Activated naive CD4-positive, alpha-beta T cell treated with anti-CD3 and anti-CD28 coated beads for 36 hours (primary cell): ENCODE measurements at places on chromosomes 7 and 10.
A peak's percentile ranks its signal among the peaks of the same experiment; 100 is the strongest.

- no peak for DNase-seq
These were observed 73.6 kb downstream of the OTUD1 start for GRCh38 chr10:23512355-23513058.

DNA sequence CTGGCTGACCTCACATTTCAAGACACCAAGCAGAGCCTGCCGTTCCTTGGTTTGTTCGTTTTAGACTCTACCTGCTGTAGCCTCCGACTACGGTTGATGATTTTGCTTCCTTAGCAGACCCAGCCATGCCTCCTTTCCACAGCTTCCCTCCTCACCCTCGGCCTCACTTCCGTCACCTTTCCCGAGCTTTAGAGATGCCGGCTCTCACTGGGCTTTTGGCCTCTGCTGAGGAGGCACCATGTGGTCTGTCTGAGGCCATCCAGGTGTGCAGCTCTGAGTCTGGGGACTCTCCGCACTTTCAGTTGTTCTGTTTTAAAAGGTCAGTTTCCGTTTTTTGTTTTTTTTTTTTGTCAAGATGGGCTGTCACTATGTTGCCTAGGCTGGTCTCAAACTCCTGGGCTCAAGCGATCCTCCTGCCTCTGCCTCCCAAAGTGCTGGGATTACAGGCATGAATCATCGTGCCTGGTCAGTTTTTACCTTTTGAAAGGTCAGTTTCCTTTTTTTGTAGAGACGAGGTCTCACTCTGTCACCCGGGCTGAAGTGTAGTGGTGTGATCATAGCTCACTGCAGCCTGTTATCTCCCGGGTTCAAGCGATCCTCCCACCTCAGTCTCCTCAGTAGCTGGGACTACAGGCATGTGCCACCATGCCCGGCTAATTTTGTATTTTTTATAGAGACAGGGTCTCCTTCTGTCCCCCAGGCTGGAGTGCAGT is 11.7 kb downstream of the ORAI2 start:
- no peak for DNase-seq

DNA sequence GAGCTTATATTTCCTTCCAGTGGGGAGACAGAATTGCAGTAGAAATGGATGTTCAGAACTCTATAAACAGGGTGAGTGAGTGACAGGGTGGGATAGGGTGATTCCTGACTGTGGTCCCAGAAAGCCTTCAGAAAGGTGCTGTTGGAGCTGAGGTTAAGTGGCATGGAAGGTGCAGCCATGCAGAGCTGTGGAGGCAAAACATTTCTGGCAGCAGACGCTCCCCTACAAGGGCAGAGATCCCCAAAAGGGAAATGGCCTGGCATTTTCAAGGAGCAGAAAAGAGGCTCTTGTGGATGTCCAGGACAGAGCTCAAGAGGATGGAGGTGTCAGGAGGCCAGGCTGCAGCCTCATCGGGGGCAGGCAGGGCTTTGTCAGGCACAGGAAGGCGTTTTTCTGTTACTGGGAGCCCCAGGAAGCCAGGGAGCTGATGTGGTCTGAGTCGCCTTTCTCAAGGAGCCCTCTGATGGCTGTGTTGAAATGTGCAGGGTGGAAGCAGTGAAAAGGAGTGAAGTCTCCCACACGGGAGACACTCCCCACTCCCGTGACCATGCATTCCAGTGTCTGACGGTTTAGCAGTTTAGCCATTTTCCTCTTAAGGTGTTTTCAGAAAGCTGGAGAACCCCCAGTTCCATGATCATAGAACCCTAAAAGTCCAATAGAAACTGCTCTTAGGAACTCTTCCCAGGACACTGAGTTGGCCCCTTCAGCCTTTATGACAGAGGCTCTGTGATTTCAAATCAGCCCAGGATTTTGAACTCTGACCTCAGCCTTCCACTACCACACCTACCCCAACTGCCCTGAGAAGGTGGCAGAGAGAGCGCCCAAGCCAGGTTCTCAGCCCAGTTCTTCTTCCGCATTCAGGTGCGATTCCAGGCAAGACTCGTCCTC is 96.2 kb downstream of the C10orf105 start:
- DNase-seq, result peak; percentile 10

DNA sequence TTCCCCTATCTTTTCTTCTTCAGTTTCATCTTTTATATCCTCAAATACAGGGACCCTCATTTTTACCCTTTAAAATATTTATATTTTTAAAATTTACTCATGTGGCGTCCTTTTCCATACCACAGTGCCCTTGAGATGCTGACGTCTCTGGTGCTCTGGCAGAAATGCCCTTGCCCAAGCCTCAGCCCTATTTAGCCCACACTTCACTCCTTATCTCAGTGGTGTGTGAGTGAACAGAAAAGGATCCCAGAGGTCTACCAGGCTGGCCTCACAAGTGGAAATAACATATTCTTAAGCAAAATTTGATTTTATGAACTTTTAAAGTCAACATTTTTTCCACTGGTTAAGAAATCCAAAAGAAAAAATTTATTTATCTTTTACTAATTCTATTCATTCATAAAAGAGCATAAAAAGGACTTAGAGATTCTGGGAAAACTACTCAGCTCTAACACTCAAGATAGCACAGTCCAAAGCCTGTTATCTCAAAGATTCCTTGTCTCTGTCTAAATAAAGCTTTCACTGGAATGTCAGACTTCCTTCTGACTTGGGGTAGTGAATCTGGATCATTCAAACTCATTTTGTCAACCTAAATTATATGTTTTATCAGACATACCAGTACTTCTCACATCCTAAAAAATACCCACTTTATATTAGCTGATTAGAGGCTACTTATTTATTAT is at the start of gene NEBL:
Gene NEBL (minus strand): TSS at position 166 of the 680 bp plus-strand sequence. CDS start 106 bp downstream, at position 60.
- DNase-seq, result no peak

GRCh38 chr7:75072981-75073283 is 670 bp downstream of the RCC1L start:
- DNase-seq, result peak; percentile 31

GRCh38 chr10:76717141-76717540 is 920.5 kb downstream of the KCNMA1 start:
- DNase-seq, result no peak

DNA sequence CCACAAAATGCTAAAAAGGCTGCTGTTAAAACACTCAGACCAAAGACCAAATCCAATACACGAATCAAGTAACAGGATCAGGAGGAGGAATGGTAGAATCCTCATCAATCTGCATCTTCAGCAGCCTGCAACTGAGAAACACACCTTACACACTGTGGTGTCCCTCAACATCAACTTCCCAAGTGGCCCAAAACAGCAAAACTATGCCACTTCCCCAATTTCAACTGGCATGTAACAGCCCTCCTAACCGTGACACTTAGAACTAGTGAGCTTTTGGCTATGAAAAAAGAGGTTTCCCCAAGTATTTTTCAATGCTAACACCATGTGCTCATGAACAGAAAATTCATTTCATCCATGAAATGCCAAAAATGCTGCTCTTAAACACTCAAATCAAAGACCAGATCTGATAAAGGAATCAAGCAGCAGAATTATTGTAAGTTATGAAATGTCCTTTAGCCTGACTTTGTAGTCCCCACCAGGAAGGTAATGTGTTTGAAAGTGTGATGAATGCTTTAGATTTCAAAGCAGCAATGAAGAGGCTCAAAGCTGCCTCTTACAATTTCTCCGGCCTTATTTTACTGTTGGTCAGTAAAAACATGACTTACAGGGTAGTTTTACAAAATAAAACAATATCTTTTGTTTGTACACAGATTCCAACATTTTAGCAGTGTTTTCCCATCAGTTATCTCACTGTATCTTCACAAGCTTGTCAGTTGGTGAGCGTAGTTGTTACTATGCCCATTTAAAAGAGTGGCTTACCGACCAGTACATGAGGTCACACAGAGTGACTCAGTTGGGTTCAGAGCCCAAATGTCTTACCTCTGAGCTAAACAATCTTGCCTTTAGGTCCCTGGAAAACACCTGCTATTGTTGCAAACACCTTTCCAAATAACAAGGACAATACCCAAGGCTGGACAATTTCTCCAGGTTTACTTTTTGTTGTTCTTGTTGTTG is 65.7 kb upstream of the ASAH2 start:
- no peak for DNase-seq

DNA sequence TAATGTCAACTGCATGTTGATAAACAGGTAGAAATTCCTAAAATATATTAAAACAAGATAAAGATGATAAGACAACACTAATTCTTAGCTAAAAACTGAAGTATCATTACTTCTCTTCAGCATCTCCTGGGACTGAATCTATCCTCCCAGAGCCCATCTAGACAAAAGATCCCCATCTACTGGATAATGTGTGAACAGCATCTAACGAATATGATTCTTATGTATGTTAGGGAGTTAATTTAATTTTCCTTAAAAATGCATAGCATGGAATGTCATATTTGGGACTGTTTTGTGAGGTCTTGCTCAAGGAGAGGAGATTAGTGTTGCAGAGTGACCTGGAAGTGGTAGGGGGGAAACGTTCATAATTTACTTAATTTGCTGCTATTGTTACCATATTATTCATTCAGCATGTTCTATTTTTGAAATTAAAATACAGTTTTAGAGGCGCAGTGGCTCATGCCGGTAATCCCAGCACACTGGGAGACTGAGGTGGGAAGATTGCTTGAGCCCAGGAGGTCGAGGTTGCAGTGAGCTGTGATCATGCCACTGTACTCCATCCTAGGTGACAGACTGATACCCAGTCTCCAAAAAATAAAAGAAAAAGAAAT is 305.1 kb upstream of the CSTF2T start:
- no peak for DNase-seq

DNA sequence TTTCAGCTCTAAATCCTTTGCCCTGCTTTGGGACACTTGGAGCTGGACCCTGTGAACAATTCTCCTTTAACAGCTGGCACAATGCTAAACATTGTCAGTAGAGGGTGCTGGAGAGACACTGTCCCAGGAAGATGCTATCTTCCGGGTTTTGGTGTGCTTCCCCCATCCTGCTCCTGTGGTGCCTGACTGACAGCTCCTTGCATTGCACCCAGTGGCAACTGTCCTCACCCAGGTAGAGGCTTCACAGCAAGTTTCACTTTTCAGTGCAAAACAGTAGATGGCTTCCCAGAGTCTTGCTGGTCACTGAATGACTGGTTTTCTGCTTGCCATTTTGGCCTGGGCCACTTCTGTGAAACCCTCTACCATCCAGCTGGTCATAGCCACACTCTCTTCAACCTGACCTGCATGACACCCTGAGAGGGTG is 77.3 kb downstream of the CDC14C start:
- peak; percentile 28 for DNase-seq

DNA sequence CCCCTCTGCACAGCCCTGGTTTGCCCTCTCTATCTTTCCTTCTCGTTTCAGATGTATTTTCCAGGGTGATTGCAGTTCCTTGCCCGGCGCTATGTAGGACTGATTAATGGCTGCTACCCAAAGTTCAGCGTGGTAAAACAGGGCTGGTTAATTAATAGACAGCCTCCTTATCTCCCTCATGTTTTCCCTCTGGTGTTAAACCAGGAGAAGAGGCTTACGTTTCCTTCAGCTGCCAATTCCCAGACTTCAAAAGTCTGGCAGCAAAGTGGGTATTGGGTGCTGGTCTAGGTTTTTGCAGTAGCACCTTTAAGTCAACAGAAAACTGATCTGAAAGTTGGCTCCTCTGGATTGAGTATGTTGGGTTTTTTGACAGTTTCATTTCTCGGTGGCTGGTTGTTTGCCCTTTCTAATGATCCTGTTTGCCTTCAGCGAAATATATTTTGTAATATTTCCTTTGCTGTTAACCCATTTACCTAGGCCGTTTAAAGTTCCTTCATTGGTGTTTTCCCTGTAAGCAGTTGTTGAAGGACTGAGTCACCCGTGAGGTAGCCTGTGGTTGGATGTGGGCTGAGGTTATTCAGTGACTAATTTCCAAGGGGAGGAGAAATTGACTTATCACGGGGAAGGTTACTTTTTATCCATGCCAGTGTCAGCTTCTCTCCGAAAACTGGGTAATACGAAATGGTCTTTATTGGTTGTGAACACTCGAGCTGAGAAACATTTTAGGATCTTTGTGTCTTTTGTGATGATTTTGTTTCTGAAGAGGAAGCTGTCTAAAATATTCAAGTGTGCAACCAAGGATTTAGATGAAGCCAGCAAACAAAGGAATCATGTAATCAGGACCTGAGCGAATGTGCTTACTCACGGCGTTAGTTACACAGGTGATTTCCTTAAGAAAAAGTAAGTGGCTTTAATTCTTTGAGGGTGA is 257.2 kb downstream of the KIAA1217 start:
- DNase-seq, result peak; percentile 76

DNA sequence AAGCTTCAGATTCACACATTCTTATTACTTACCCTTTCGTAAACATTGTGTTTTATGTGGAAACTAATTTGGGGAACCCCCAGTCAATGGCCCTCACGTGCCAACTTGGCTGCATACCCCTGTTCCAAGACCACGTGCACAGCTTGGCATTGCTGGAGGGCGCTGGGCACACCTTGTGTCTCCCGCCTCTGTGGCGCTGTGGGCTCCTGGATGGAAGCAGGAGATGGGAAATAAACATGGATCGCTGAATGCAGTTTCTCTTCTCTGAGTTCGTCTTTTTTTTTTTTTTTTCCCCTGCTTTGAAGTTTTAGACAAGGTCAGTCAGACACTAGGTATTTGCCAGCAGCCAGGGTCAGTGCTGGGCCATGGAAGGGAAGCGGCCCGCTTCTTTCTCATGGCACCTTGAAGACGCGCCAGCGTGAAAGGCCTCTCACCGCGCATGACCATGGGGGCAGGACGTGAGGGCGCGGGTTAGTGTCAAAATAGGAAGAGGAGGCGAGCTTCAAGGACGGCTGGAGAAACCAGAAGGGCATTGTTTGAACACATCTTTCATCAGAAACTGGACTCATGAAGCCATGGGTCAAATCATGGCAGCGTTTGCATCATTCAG is 27.3 kb downstream of the BNIP3 start:
- DNase-seq, result no peak

DNA sequence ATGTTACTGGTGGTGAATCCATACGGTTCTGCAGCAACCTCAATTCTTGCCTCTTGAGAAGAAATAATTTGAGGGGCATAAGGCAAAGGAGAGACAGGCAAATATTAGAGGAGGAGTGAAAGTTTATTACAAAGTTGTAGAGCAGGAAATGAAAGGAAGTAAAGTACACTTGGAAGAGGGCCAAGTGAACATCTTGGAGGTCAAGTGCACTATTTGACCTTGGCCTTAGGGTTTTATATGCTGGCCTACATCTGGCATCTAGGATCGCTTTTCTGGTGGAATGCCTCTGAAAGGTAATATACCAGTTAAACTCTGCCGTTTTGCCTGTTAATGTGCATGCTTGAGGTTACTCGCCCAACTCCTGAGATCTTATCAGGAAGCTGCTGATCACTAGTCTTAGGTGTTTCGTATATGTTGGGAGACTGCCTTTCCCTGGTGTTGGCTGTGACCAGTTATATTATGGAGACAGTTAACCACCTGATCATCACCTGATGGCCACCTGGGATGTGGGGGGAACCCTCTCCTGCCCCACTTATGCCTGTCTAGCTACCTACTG is 66.1 kb upstream of the CYP2C18 start:
- DNase-seq, result no peak

- peak; percentile 68 for DNase-seq
These were observed 84.2 kb upstream of the MKI67 start for GRCh38 chr10:128210215-128211063.

DNA sequence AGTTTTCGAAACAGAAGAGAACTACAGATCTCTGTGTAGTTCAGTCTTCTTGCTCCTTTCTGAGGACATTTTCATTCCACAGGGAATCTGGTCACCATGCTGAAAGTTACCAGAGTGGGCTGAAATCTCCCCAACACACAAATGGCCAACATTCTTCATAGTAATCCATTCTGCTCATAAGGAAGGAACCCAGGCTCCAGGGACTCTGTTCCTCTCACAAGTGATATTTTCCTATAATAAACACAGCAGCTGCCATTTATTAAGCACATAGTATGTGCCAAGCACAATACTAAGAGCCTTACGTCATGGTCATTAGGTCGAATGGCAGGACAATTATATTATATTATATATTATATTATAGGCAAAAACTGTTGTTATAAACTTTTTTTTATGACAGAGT is 109.8 kb downstream of the RAB11FIP2 start:
- DNase-seq, result no peak
